ENCODE measurements at places on chromosomes 6 and 20.

DNA sequence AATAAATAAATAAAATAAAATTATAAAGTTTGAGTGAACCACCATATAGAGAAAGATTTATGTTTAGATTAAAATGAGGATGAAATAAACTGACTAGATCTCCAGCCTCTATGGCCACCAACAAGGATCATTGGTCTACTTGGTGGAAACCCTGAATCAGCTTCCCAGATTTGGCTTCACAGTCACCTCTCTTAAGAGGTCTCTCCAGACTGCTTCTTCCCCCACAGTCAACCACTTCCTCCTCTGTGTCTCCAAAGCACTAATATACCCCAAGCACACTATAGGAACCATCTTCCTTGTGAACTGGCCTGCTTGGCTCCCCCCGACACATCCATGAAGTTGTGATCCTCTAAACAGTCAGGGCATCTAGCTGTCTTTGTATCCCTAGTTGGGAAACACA, 529.6 kb upstream of the RNF217 start:
- no peak for DNase-seq

DNA sequence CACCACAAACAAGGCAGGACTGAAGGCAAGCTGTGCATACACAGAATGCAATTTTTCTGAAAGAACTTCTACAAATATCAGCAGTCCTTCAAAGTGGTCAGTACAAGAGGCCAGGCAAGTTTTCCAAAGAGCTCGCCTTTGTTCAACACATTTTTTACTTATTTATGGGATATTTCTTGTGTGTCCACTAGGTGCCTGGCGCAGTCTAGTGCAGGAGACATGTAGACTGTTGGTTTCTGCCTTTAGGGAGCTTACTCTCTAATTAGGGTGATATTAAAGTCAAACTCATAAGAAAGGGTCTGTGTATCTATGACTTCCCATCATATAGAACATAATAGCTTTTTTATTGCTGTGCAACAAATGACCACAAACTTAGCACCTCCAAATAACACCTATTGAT, 21.2 kb upstream of the VEGFA start:
- DNase-seq, result no peak

GRCh38 chr6:34412643-34413214, 13.1 kb downstream of the RPS10 start:
- DNase-seq, result no peak

DNA sequence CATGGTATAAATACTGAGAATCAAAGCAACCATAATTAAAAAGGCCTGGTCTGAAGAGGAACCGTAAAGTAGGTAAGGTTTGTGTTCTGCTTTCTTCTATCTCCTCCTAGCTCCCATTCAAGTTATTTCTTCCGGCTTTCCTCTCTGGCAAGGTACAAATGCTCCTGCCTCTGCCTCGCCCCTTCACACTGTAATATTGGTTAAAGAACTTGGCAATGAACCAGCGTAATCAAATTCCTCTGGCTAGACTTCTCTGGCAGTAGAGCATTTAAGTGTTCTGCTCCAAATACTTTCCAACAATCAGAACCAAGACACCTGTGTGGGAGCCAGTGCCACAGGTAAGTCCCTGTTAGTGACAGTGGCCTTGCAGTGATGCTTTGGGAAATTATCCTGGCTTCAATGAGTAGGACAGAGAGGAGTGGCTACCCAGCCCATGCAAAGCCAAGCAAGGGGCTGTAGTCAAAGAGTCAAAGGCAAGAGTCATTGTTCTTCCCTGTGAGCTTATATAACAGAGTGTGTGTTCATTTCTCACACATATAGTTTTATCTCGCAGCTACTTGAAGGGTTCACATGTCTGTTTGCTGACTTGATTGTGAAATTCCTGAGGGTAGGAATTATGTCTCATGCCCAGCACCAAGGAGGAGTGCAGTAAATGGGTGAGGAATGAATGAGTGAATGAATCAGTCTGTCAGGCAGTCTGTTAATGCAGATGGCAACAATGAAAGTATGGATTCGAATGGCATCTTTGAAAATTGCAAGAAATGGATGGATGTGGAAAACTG, 329.3 kb downstream of the NRN1 start:
- no peak for DNase-seq

DNA sequence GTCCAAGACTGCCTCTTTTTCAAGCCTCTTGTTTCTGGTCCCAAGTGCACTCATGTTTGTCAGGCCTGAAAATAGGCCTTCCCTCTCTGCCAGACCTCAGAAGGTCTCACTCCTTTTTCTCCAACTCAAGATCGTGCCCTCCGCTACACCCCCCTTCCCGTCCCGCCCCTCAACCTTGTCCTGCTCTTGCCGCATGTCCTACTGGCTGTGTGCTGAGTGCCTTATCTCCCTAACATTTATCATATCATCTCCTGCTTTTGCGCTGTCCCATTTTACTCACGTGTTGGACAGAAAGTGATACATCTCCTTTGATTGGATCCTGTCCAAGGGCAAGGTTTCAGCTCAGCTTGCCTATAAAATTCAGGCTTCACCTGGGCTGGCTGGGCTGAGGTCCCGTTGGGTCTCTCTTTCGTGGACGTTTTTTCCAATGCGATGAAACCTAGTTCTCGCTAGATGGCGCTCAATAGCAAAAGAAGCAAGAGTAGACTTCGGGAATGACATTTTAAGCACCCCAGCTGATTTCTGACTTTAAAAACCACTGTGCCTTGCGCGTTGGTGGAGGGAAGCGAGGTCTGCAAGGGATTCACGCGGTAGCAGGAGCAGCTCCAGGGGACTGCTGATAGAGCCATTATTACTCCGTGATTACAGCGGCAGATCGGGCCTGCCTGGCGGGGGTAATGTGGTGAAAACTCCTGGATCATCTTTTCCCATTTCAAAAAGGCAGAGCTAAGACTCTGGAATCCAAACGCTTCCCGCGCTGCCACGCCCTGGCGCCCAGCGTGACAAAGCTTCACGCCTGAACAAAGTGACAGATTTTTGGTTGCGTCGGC, 137.6 kb downstream of the IMPG1 start:
- peak; percentile 62 for DNase-seq

DNA sequence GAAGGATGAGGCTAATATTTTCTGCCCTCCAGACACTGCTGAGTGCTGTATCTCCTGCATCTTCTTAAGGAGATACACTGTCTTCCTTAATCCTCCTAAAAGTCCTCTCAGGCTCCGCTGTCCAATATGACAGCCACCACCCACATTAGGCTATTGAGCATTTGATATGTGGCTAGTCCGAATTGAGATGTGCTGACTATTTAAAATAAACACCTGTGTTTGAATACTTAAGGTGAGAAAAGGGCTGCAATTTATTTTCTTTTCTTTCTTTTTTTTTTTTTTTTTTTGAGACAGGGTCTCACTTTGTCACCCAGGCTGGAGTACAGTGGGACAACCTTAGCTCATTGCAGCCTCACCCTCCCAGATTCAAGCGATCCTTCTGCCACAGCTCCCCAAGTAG, 3.1 kb upstream of the RGL2 start:
- DNase-seq, result no peak

- no peak for DNase-seq
These were observed 679 bp downstream of the ADGRF5 start for GRCh38 chr6:46921059-46921458.

DNA sequence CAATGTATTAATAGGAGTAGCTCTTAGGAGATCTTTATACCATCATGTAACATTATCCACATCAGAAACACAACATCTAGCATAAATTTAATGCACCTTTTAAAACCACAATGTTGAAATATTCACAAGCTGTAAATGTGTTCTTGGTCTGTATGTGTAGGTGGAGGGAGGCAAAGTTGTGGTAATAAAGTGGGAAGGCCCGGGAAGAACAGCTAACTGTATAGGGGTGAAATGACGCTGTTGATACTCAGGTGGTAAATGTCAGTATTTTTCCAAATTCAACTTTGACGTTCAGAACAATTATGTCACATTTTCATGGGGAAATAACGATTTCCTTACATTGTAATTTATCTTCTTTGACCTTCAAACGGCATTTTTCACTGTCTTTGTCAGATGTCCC, 146.0 kb upstream of the STMND1 start:
- DNase-seq, result no peak

- peak; percentile 76 for DNase-seq
These were observed 83.5 kb upstream of the SPTLC3 start for GRCh38 chr20:12925210-12925755.

DNA sequence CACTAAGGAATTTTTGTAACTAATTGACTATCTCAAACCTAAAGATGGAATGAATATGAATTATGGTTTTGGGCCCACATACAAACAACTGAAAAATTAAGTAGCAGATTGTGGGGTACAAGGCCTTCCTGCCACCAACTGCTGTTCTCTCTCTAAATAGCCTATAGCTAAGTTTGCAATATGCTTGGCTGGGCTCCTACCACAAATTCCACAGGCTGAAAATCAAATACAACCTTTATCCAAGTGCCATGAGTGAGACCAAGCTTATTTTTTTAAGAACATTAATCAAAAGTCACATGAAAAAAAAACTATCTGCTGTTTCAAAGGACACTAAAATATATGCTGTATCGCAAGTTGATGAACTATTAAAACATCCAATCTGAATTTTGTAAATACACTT, 52.1 kb downstream of the TENT5A start:
- DNase-seq, result no peak

- DNase-seq, result no peak
These were observed 27.0 kb downstream of the CBFA2T2 start for GRCh38 chr20:33516882-33517281.

DNA sequence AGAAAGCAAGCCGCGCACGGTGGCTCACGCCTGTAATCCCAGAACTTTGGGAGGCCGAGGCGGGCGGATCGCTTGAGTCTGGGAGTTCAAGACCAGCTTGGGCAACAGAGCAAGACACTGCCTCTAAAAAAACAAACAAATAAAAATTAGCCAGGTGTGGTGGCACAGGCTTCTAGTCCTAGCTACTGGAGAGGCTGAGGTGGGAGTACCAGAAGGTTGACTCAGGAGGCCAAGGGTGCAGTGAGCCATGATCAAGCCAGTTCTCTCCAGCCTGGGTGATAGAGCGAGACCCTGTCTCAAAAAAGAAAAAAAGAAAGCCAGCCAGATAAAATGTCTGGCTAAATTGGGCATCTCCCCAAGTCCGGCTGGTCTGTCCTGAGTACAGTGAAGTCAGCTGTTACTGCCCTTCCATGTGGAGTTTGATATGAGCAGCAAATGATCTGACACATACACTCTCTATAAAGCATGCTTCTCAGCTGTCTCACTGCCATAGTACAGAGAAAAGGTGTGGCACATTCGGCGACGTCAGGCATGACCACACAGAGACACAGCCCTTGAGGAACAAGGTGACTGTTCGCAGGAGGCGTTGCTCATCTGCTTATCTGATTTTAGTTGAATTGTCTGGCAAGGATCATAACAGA, 13.0 kb downstream of the CD83 start:
- DNase-seq, result no peak

DNA sequence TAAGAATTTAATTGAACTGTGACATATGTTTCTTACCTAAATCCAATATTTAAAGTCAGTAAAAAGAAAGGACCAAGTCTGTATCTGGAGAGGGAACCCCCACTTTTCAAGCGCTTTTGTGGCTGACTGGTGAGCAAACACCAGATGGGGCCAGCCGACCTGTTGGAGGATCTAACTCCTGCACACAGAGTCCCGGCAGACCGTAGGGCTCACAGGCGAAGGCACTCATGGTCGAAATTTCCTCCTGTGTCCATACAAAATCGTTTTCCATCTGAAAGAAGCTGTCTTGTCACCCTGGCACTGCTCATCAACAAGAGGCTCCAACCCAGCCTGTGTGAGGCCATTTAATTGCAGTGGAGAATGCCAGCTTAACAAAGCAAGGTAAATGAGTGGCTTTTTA, 94.0 kb downstream of the SCML4 start:
- DNase-seq, result no peak

DNA sequence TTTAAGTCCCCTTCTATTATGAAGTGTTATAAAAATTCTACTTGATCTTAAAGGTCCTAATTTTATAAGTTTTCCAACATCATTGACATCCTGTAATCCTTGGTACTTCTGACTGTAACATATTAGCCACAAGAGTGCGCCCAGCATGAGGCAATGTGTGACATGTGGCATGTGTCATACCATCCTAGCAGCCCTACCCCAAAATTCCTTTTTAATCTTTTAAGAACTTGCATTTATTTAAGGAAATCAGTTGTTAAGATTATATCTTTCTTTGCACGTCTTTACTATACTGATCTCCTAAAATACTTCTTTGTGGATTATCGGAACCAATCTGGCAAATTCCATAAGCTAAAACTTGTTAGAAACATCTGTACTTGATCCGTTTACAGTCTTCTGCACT, 167.1 kb upstream of the SLC24A3 start:
- no peak for DNase-seq

GRCh38 chr6:72422171-72422570, 199.7 kb upstream of the KCNQ5 start:
- peak; percentile 32 for DNase-seq

DNA sequence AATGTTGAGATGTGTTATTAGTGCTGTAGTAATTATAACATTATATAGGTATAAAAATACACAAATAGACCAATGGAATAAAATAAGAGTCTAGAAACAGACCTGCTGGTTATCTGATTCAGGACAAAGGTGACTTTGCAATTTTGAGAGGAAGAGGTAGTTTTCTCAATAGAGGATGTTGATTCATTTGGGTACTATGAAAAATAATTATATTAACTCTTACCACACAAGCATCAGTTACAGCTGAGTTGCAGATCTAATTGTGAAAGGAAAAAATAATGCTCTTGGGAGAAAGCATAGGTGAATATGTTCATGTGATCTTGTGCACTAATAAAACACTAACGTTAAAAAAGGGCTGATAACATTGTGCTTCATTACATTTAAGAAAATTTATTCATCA, 103.0 kb downstream of the BCKDHB start:
- no peak for DNase-seq

GRCh38 chr20:4158466-4159050, 143.2 kb upstream of the RNF24 start:
- DNase-seq, result no peak

GRCh38 chr6:30816791-30817739, 67.3 kb upstream of the DDR1 start:
- no peak for DNase-seq

DNA sequence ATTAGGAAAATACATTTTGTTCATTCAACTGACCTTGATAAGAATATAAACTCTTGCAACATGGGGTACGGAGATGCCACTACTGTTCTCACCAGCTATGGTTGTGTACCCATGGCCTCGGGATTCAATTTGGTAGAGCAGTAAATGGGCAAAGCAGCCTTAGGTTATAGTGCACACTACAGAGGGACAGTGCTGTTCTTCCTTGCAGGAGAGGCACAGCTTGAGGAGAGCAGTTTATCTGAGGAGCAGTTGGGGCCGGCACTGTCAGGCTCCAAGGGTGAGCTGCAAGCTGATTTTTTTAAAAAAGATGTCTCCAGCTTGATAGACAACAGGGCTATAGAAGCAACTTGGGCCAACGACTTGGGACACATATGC, 82.4 kb downstream of the SLC35B3 start:
- no peak for DNase-seq

All from amniotic stem cell (primary cell).